ENCODE measurements at places on chromosomes 5 and 9.

GRCh38 chr5:79111960-79112702 lies 522 bp downstream of the BHMT start:
- DNase-seq, result no peak

GRCh38 chr5:157511651-157512644 lies 51.9 kb downstream of the NIPAL4 start:
- DNase-seq, result no peak

DNA sequence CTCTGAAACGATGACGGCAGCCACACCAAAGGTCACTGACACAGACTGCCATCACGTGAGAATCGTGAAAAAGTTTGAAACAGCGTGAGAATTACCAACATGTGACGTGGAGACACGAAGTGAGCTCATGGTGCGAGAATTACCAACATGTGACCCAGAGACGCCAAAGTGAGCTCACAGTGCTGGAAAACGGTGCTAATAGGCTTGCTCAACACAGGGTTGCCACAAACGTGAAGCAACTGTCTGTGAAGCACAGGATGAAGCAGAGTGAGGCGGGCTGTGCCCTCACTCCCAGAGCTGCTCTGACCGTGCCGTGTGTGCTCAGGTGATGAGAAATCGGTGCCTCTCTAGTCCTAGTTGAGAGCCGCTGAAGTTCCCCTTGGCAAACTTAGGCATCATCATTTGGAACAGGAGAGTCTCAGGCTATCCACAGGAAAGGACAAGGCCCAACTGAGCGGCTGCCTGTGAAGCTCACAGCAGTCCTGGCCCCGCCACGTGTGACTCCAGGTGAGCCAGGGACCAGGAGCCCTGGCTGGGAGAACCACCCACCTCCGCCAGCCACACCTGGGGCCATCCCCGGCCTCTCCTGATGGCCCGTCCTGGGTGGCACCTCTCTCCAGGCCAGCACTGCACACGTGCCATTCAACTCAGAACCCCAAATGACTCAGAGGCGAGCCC lies 29.8 kb upstream of the SLC6A3 start:
- no peak for DNase-seq

DNA sequence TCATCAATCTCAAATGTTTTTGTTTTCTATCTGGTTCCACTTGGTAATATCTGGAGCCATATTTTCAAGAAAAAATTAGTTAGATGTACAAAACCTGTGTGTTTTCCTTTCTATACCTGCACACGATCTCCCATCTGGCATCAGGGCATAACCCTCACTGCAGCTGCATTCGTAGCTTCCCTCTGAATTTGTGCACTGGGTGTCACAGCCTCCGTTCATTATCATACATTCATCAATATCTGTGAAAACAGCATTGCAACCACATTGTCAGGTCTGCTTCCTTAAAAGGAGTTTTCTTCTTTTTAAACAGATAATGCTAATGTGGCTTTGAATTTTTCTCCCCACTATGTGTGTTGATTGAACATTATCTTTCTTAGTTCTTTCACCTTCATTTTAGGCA lies 202.7 kb downstream of the FBN2 start:
- no peak for DNase-seq

DNA sequence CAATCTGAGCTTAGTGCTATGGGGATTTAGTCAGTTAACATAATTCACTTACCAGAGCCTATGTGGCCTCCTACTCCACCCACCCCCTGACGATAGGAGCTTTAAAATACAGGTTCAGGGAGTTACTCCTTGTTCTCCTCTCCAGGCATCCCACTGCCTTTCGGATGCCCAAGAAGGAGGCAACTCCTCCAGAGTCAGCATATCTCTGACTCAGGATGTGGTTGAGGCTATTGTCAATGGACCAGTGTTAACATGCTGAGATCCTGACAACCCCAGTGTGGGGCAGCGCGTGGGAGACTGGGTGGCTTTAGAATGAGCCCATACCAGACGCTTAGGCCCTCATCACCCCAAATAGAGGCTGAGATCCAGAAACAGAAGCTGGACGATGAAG lies 27.4 kb downstream of the BICD2 start:
- no peak for DNase-seq

- no peak for DNase-seq
Observed at GRCh38 chr5:178298283-178298807, 65.7 kb upstream of the PHYKPL start.

GRCh38 chr5:35476036-35476435 lies 141.6 kb upstream of the SPEF2 start:
- no peak for DNase-seq

DNA sequence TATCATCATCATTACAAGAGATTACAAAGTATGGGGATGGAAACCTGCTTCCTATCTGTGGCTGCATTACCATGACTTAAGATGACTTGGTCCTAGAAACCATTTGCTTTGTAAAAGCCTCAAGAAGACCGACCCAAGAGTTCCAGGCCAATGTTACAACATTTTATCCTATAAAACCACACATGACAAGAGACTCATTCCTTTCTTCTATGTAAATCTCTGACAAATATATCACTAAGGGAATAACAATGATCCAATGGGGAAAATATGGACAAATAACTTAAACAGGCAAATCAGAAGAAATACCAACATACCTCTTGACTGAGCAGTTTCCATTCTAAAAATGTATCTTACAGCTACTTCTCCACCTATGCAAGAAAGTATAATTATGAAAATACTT lies 44.3 kb upstream of the VPS13A start:
- DNase-seq, result no peak

- DNase-seq, result no peak
Observed at GRCh38 chr9:95645992-95646391, 129.2 kb upstream of the PTCH1 start.

DNA sequence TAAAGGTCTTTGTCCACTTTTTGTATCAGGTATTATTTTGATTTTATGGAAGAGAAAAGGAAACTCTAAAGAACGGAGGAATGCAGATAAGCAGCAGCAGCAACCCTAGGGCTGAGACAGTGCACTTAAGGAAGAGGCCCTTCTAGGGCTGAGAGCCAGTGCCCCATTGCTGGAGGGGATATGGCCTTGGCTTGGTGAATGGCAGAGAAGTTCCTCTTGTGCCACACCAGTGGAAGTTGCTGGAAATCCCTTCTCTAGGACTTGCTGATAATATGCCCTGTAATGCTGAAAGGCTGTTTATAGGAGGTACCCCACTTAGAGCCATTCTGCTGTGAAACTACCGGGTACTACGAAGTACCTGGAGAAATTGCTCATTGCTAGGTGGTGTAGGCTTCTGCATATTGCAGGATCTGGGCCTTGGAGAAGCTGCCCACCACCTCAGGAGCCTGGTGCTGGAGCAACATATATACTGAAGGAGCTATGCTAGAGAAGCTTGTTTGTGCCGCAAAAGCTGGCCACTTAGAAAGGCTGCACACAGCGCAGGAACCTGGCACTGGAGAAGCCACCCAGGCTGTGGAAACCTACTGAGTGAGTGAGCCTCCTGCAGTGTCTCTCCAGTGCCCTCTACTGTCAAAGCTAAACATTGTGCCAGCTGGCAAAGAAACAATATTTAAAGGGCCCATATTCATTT lies 9.6 kb upstream of the UBTD2 start:
- peak; percentile 36 for DNase-seq
